ENCODE measurements at places on chromosomes 2 and 18.

DNA sequence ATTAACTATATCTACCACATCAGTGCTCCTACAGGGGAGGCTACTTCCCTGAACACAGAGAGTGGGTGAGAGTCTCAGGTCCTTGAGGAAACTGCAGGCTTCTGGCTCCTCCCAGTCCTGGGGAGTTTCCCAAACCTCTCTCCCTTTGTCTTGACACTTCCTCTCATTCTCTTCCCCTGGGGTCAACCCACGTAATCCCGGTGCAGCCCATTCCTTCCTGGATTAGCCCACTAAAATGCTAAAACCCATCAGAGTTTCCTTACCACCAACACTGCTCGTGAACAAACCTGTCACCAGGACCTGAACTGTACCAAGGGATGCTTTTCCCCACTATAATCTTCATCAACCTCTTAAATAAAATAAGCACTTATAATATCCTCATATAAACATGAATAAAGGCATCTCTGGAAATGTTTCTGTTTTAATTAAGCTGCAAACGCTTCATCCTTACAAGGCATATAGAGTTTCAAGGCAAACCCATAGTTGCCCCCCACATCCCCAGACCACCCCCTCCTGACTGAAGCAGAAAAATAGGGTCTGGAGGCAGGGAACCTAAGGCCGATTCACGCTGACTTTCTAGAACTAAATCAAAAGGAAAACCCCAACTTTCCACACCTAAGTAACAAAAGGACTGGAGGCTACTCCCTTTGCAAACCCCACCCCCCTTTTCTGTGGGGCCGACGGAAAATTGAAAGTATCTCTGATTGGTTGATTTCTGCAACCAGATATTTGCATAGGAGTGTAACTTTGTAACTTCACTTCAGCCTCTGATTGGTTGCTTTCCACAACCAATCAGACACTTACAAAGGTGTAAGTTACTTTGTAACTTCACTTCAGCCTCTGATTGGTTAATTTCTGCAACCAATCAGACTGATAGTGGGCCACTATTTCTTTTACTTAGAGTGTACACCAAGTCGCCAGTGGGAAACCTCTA lies 19.0 kb downstream of the TMSB10 start:
- DNase-seq = peak; percentile 72

DNA sequence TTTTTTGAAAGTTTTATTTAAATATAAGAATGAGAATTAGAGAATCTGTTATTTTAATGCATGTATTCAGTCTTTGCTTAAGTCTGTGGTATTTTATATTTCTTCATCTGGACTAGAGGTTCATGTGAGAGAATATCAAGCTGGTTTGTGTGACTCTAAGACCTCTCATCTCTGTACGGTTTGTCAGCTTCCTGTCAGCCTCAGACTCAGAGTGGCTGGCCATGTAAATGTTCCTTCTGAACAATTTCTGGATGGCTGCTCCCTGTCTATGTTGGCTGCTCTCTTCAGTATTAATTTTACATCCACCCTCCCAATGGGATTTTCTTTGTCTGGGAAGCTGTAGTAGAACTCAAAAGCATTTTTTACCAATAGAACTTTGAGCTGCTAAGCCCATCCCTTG lies 225.3 kb upstream of the THUMPD2 start:
- no peak for DNase-seq

DNA sequence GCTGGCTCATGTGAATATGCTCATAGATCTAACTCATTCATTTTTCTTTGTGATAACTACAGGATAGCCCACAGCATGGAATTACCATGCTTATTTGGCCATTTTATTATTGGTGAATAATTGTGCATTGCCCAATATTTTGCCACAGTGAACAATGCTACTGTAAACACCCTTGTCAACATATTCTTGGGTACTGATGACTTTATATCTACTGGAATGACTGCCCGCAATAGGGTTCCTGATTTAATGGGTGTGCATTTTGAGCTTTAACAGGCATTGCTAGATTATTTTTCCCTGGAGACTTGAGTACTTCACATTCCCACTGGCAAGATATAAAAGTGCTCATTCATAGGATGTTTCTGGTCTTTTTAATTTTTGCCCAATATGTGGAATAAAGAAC lies 42.7 kb upstream of the EVA1A start:
- DNase-seq = no peak

DNA sequence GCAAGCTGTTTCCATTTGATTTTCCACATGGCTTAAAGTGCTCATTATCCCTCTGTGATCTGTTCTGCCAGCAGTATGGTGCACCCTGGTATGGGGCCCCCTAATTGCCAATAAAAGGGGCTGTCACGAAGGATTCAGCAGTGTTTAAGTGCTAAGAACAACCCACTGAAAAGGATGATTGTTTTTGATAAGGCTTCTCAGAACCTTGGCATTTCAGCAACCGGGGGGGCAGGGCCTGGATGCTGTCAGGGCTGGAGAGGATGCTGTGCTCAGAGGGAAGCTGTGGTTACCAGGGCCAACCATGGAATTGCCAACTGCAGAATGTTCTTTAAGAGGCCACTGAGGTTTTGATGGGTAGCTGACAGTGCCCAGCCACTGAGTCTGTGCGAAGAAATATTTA lies 117.8 kb downstream of the CTIF start:
- no peak for DNase-seq

DNA sequence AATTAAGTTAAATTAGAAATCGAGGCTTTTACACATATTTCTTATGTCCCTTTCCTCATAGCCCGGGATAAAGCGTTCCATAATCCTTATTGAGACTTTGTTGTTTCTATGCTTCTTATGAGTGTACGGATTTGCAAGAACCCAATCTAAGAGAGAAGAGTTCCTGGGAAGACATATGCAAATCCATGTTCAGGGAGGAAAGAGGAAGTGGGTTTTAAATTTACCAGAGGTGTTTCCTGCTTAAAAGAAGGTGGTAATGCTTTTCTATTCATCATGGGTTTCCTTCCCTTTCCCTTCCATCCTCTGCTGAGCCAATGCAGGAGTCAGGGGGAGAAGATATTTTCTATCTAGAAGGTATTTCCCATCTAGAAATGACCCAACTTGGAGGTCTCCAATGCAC lies 345.8 kb downstream of the ZNF516 start:
- DNase-seq = no peak

GRCh38 chr2:201618744-201619662 lies 24.3 kb downstream of the TMEM237 start:
- DNase-seq = no peak

DNA sequence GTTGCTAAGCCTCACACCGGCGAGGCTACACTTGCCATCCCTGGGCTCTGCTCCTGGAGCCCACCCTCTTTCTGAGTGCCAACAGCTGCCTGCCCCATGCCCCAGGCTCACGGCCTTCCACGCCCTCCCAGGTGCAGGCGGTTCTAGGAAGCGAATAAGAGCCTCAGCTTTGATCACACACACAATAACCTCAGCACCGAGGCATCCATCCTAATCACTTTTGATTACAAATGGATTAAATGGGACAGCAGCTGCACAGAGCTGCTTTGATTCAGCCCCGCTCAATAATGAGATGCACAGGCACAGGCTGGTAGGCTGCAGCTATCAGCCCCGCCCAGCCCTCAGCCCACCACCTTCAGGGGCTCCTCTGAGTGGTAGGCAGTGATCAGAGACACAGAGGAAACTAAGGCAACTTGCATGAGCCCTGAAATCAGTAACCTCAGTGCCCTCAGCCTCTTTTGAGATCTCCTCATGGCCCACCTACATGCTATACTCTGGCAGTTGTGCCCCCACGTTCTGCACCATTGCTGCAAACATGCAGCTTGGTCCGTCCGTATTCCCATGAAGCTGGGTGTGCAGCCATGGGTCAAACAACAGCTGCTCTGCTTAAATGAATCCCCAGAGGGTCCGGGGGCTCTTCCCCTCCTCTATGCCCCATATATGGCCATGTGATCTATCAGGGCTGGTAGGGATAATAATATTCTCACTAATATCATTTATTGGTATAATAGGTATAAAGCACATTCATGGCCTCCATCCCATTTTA lies 171.4 kb downstream of the SETBP1 start:
- no peak for DNase-seq

DNA sequence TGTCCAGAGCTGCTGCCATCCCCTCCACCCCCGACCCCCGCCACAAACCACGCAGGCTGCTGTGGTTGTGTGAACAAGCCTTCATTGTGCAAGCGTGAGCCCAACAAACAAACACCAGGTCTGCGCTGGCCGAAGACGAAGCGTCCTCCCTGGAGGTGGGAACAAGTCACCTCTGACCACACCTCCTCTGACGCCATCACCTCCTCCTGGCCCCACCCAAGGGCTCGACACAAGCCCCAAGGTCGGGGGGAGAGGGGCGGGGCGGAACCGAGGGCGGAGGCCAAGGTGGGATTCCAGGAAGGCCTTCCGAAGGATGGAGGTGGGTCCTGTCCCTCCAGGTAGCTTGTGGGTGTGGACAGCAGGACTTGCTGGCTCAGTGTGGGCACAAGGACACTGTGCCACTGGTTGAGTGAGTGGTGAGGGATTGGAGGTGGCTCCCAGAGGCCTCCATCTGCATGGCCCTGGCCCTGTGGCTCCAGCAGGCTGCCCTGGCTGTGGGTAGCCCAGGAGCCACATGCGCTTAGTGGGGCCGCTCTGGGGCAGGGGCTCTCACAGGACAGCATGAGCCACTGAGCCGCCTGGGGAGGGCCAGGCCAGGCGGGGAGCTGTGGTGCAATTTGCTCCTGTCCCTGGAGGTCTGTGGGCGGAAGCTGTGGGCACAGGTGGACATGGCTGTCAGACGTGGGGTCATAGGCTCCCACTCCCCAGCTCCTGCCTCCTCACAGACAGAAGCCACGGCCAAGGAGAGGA lies 7.4 kb upstream of the GPR17 start:
- no peak for DNase-seq

- DNase-seq = no peak
Measured at GRCh38 chr2:96163415-96163767, 18.2 kb upstream of the DUSP2 start.
